ENCODE measurements at places on chromosomes 4 and X.
A peak's percentile ranks its signal among the peaks of the same experiment; 100 is the strongest.

DNA sequence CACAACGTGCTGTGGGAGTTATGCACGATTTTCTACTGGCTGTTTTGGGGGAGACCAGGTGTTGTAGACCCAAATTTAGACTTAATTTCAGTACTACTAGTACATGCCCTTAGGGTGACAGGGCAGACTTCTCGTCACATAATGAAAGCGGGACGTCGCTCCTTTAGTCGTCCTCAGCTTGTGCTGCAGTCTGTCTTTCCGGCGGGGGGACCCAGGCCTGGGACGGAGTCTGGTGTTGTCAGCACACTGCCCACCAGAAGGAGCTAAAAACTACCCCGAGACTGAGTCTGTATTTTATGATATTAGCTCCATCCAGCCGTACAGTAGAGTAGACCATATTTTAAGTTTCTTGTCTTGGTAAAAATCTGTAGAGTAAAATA is 35.5 kb downstream of the NOP14 start:
- DNase-seq = no peak

GRCh38 chrX:44903107-44903506 is 30.1 kb downstream of the KDM6A start:
- DNase-seq = no peak

- no peak for DNase-seq
Measured at GRCh38 chr4:85860066-85860740, 385.3 kb downstream of the ARHGAP24 start.

GRCh38 chrX:108224727-108225621 is 133.4 kb downstream of the ATG4A start:
- peak; percentile 9 for DNase-seq

DNA sequence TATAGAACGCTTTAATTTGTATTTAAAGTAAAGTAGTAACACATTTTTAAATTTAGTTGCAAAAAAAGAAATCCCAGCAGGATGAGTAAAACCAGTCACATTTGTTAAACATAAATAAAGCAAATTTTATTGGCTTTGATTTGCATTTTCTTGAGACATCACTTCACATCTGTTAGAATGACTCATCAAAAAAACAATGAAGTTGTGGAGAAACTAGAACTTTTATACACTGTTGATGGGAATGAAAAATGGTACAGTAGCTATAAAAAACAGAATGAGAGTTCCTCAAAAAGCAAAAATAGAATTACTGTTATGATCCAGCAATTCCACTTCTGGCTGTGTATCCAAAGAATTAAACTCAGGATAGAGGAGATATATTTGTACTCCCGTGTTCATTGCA is 454.0 kb upstream of the KLHL4 start:
- DNase-seq = no peak

DNA sequence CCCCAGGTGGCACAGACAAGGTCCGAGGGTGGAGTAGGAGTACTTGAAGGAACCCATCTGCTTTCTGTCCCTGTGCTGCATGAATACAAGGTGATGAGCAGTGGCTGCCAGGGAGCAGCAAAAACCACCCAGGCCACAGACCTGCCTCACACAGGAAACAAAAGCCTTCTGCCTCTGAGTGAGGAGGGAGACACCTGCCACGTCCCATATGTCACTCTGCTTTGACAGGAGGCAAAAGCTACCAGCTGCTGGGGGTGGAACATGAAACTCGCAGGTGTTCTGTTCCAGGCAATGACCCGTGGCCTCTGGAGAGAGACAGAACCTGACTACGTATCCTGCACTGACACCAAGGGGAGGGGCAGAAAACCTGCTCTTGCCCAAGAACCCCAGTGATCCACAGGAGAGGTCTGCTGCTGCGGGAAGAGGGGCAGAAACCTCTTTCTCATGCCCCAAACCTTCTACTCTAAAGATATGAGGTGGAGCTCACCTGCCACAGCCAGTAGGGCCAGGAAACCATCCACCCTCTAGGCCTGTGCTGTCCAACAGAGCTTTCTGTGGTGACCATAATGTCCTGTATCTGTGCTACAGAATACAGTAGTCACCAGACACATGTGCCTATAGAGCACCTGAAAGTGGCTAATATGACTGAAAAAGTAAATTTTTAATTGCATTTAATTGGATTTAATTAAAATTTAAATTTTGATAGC is 172.9 kb downstream of the PRDM5 start:
- no peak for DNase-seq

DNA sequence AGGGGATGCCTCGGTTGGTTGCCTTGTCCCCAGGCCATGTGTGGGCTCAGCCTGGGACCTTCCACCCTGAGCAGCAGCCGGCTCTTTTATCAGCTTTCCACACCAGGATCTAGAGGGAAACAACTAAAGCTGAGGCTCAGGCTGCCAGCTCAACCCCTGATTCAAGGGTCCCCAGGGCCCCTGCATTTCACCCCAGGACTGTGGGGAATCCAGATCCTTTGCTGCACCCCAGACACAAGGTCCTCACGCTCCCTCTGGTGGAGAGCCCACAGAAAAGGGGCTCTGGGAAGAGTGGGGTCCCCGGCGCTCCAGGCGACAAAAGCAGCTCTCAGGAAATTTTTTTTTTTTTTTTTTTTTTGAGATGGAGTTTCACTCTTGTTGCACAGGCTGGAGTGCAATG is 64.3 kb downstream of the ZFYVE28 start:
- peak; percentile 57 for DNase-seq

DNA sequence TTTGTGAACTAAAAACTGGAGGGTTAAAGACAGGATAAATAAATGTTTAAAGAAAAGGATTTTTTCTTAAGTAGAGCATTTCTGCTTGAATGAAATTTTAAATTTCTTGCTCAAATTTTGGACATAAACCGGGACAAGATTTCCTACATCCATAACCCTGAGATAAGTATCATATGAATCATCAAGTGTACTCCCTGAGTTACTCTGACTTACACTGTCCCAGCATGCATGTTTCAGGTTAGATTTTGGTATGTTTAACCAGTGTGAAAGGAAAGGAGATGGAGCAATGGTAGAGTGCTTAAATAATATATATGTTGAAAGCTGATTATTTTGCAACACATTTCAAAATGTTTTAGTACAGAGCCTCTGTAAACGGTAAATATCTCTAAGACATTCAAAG is 175.2 kb downstream of the ADGRL3 start:
- no peak for DNase-seq

DNA sequence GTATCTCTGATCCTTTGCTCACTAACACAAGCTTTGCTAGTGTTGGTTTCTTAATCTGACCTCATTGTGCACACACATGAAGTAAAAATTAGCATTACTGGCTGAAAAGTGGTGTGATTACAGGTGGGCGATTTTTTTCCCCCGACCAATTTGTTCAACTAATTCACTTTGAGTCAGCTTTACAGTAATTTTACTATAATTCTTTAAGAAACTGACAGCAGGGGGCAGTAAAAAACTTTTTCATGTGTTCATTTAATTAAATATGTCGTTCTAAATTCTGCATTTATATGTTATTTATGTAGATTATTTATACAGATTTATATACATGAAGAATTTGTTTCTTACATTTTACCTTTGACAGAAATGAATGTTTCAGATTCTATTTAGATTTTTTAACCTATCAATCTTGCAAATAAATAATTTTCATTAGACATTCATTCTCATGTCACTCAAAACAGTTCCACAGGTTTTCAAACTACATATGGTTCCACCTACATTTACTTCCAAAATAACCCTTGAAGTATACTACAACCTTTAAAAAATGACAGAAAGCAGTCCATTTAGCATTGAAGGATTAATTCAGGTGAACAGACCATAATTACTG is 17.5 kb downstream of the PALLD start:
- DNase-seq = no peak

DNA sequence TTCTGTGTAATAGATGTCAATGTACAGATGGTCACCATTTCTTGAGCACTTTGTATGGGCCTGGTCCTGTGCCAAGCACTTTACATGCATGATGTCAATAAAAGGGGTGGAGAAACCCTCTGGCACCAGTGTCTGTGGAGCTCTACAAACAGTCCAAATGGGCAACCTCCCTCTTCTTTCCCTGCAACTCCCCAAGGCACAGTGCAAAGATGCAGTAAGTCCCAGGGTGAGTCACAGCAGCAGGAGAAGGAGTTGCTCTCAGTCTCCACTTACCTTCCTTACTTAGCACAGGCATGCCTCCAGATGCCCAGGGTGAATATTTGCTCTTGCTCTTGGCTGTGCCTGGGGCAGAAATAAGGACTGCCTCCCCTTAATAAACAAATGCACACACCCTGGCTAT is 4.3 kb downstream of the OCIAD2 start:
- DNase-seq = no peak

DNA sequence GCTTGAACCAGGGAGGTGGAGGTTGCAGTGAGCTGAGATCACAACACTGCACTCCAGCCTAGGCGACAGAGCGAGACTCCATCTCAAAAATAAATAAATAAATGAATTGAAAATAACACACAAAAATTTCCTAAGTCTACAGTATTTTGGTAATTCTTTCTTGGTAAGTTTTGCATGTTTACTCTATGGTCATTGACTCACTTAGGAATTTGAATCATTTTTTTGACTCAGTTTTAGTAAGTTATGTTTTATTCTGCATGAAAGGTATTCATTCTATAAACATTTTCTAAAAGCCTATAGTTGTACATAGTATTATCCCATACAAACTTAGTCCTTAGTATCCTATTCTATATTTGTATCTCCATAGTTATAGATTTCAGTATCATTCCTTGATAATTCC is 772.9 kb upstream of the SLIT2 start:
- DNase-seq = no peak

DNA sequence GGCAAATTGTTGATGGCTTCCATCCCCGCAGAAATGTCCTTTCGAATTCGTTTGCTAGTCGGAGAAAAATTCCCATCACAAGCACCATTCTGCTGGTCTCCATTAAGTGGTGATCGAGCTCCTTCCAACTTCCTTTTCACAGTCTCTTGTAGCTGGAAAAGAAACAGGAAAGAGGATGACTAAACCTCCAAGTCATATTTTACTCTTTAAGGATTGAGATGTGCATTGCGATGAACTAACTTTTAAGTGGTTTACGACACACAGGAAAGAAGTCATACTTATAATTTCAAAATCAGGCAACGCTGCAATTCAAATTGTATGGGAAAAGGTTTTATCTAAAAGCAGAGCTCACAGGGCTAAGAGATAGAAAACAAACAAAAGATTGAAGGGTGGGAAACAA is 225.2 kb downstream of the MGST2 start:
- DNase-seq = no peak

GRCh38 chr4:158259955-158260575 is 49.8 kb downstream of the TMEM144 start:
- DNase-seq = no peak

GRCh38 chr4:99847362-99847976 is 30.8 kb downstream of the DAPP1 start:
- no peak for DNase-seq

GRCh38 chr4:88592600-88593448 is 544 bp downstream of the HERC3 start:
- peak; percentile 62 for DNase-seq

- DNase-seq = no peak
Measured at GRCh38 chrX:82230013-82230412, 1028.1 kb downstream of the SH3BGRL start.

GRCh38 chr4:95560774-95561173 is 12.0 kb upstream of the UNC5C start:
- DNase-seq = no peak

DNA sequence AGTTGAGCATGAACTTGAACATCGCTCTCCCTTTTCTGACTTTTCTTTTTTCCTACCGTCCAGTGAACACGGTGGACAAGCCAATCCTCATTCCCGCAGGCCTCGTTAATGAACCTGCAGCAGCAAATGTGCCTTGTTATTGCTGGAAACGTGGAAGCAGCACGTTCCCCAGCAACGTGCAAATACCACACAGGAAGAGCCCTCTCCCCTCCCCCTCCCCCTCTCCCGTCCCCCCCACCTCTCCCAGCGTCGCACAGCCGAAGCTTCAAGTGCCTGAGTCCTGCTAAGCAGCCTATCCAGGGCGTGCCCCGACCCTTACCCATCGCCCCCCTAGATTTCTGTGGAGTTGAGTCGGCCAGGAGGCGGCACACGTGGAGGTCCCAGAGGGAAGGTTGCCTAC is 219.9 kb downstream of the BCOR start:
- no peak for DNase-seq

DNA sequence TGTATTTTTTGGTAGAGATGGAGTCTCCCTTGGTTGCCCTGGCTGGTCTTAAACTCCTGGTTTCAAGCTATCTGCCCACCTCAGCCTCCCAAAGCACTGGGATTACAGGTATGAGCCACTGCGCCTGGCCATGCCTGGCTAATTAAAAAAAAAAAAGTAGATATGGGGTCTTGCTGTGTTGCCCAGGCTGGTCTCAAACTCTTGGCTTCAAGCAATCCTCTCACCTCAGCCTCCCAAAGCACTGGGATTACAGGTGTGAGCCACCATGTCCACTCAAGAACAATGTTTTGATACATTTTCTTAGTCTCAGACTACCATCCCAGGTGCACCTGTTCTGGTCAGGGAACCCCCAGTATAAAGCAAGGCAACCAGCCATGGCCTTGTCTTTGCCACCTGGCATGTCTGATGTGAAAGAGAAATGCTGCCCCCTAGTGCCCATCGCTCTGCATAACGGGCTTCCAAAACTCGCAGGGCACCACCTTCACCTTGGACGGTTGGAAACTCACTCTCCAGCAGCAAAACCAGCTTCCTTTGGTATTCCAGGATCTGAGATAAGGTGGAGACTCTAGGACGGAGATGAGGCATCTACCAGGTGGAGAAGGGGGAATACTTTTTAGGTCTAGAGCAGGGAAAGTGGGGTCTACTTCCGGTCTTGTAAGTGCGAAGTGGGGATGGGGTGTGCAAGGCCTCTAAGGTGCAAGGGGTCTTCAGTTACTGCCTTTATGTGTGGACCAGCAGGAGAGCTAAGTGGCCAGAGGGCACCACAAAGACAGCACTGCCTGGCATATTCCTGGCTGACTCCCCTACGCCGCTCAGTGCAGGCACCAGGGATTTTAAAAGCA is 47.7 kb upstream of the AFAP1 start:
- DNase-seq = peak; percentile 61

DNA sequence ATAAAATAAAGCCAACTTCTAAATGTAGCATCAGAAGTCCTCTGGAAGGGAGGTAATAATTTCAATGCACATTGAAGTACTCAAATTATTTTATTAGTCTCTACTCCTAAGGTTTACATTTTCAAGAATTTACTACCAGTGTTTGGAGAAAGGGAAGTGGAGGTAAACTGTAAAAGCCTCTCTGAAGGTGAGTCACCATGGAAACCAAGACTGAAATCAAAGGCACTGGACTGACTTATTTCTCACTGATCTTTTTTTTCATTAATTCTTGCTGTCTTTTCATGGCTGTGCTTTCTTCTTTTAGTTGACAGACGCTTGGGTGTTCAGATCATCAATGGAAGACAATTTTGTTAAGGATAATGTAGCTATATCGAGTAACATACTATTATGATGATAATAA is 9.7 kb downstream of the SLC39A8 start:
- DNase-seq = no peak

DNA sequence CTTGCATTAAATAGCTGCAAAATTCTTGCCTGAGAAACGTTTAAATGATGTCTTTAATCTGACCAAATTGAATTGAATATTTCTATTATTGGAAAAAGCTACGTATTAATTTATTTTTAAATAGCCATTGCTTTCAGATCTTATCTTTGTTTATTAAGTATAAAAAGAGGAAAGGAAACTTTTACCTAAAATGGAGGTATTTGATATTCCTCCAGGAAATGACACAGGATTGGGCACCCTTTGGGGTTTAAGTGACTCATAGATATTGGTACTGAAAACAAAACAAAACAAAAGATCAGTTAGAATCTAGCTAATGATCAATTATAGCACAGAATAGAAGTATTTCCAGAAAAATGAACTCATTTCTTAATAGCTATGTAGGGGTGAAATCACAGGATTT is 34.1 kb downstream of the PLS3 start:
- no peak for DNase-seq

- DNase-seq = no peak
Measured at GRCh38 chr4:188417181-188417580, 277.9 kb downstream of the TRIML1 start.

GRCh38 chr4:140718241-140718952 is 37.8 kb downstream of the TBC1D9 start:
- DNase-seq = no peak

Data from D721Med (cell line).